ENCODE measurements at places on chromosomes 6 and 20.

GRCh38 chr6:105400501-105400900 is 2.4 kb downstream of the PREP start:
- DNase-seq, result no peak

DNA sequence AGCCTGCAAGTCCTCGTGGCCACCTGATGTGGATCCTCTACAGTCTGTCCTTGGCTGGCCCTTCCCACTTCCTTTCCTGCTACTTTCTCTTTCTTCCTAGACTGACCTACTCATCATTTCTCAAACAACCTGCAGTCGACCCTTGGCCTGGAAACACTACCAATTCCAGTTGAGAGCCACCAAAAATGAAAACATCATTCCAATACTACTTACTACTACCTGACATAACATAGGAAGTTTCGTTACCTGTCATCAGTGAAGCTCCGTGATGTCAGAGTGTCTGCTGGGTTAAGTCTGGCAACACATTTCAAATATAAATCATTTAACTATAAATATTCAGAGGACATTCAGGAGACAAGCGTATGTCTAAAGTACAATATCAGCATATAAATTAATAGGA is 13.8 kb downstream of the GZF1 start:
- DNase-seq, result no peak

DNA sequence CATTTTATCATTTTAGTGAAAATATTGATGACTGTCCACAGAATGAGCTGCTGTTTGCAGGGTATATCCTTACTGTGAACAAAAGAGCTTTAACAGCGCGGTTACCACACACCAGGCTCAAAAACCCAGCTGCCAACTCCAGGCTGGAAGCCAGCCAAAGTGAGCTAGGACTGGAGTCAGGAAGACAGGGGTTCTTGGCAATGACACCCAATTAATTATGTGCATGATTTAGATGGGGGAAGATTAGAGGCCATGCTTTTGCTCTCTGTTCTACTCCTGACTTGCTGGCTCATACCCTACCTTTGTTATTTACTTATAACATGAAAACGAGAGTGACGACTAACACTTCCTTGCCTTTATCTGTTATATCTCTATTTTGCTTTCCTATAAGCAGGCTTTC is 128.9 kb upstream of the SHLD1 start:
- DNase-seq, result no peak

DNA sequence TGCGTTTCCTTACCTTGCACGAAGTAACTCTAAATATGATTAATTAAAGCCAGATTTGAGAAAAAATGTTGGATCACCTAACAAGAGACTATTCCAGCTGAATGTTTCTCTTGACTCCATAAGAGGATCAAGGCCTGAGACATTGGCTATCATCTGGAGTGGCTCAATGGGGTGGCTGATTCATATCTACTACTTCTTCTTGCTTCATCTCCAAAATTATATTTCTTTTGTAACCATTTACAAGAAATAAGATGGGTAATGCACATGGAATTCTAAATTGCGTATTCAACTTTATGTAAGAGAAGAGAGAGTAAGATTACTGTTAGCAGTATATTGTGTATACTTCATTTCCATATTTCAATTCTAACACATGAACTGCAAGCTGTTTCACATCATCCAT is 819.0 kb upstream of the EYS start:
- DNase-seq, result no peak

- DNase-seq, result no peak
Measured at GRCh38 chr6:31794866-31795615, 511 bp downstream of the VARS1 start.

- no peak for DNase-seq
Measured at GRCh38 chr20:9809271-9809670, 29.6 kb downstream of the PAK5 start.

- no peak for DNase-seq
Measured at GRCh38 chr20:24283186-24283585, 186.2 kb upstream of the SYNDIG1 start.

GRCh38 chr6:40931931-40932330 is 107.1 kb downstream of the UNC5CL start:
- DNase-seq, result no peak

GRCh38 chr20:41984031-41984430 is 365.9 kb upstream of the CHD6 start:
- no peak for DNase-seq

- no peak for DNase-seq
Measured at GRCh38 chr20:25053255-25054031, 4.5 kb downstream of the ACSS1 start.

DNA sequence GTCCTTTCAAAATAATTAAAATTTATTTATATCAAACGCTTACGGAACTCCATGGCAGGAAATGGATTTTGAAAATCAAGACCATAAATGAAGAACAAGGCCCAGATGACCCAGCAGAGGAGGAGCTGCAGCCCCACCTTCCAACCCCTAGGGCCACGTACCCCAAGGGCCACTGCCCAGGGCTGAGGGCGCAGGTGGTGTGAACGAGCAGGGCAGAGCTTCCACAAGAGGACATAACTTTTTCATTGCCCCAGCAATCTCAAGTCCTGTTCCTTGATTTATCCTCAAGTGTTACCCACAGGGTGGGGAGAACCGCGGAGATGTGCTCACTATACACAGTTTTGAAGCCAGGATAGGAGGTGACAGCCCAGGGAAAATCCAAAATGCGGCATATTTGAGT is 42.8 kb downstream of the PSMG4 start:
- DNase-seq, result no peak

All from CMK (cell line).